ENCODE measurements at places on chromosomes 11 and 22.

DNA sequence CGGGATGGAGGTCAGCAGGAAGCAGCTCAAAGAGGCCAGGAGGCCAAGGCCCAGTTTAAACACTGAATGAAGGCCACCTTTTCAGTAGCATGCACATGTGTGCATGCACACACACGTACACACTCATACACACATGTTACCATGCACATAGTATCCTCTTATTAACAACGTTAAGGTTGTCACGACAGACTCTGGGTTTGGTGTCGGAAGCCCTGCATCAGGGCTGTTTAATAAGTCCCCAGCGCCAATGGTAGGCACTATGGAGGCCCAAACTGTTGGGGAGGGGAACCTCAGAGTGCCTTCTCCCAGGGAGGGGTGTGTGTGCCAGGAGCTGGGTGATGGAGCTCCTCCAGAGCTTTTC lies 39.5 kb upstream of the ADA2 start:
- no peak for DNase-seq

DNA sequence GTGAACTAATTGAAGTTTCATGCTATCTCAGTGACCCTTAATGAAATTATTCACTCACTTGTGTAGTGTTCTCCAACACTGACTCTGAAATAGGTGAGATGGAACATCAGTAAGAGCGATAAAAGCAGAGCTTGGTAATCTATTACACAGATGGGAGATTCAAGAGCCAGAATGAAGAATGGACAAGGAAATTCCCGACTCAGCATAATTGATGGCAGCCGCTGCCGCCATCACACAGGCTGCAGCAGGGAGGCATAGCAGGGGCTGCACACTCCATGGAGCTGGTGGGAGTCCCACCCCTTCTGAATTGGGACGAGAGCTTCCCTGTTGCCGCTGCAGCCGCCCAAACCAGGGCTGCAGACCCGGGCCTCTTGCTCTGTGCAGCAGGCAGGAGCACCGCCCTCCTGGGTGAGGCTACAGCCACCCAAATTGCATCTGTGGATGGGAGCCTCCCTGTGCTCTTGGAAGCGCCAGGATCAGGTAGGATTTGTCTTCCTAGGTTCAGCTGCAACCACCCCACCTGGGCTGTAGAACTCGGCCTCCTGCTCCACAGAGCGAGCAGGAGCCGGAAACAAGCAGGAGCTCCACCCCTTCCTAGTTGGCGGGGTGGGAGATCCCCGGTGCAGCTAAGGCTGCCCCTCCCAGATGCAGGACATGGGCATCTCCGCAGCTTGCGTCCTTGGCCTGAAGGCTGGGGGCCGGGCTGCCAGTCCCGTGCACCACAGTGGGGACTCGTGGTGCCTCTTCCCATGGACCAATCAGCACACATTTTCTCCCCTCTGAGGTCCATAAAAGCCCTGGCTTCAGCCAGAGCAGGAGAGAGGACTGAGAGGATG lies 535.1 kb upstream of the LUZP2 start:
- no peak for DNase-seq

DNA sequence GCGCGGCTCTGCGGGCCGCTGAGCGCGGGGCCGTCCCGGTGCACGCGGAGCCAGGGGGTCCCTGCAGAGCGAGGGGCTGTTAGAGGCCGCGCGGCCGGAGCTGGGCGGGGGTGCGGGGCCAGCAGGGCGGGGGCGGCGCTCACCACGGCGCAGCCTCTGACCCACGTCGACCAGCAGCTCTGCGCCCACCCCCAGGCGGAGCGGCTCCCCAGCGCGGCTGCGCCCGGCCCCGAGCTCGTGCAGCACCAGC lies 385 bp upstream of the SCO2 start:
- DNase-seq, result no peak

GRCh38 chr11:77779935-77780334 lies 40.6 kb downstream of the RSF1 start:
- no peak for DNase-seq
